ENCODE measurements at places on chromosomes 6 and 20.

DNA sequence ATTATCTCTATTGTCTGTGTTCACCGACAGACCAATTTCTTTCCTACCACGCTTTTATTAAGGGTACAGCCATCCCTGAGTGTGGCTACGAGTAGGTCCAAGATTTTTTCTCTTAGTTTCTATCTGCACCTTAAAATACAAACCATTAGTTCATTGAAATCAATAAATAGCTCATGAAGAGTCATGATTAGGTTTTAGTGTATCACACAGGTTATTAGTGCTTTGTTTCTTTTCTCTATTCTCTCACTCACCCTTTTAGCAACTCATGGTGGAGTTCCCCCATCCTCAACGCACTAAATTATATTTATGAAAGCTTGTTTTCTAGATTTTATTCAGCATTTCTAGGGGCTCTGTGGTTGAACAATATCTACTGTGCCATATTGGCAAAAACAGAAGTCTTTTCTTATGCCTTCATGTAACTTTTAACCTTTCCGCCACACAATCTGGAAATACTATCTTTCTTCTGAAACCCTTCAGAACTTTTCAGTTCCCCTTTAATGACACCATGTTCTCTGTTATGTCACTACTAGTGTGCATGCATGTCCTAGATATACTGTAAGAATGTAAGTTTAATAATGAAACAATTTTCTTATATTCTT, 128.2 kb upstream of the LAMA2 start:
- no peak for DNase-seq

- DNase-seq, result no peak
Measured at GRCh38 chr6:151805286-151805840, 2.1 kb upstream of the ESR1 start.

DNA sequence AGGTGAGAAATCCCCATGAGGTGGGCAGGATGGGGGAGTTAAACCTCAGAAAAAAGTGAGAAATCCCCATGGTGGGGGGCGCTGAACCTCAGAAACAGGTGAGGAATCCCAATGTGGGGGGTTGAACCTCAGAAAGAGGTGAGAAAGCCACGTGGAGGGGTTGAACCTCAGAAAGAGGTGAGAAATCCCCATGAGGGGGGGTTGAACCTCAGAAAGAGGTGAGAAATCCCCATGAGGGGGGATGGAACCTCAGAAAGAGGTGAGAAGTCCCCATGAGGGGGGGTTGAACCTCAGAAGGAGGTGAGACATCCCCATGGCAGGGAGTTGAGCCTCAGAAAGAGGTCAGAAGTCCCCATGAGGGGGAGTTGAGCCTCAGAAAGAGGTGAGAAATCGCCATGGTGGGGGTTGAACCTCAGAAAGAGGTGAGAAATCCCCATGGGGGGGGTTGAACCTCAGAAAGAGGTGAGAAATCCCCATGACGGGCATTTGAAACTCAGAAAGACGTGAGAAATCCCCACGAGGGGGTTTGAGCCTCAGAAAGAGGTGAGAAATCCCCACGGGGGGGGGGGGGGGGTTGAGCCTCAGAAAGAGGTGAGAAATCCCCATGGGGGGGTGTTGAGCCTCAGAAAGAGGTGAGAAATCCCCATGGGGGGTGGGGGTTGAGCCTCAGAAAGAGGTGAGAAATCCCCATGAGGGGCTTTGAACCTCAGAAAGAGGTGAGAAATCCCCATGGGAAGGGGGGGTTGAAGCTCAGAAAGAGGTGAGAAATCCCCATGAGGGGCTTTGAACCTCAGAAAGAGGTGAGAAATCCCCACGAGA, 14.3 kb upstream of the GOPC start:
- DNase-seq, result no peak

DNA sequence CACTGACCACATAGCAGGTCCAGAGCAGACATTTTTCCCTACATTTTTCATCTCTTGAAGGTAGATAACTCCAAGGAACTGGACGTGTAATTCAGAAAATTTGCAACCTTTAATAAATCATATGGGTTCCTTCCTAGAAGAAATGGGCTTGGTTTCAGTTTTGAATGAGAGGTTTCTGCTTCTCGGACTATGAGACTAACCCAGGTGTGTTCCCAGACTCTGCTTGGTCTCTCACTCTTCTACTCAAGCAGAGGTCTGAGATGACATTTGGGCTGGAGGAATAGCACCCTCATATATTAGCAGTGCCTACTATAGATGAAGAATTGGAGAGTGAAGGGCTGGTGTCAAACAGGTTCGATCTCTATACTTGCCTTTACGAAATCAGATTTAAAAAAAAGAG, 231.2 kb downstream of the DOK5 start:
- no peak for DNase-seq

- no peak for DNase-seq
Measured at GRCh38 chr6:68758559-68758958, 123.5 kb downstream of the ADGRB3 start.

DNA sequence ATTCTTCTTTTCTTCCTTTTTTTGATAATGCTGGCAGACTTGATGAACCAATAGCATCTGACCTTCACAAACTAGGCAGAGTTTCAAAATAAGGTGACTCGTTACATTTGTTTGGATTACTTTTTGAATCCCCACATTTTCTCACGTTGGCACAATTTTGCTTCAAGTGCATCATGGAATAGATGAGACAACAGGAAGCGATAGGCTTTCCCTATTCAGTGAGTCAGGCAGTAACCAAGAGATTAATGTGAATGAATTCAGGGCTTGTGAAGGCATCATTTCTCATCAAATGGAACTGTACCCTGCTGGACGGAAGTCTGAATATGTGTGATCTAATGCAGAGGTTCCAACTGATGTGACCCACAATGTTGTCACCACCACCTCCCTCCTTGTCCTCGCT, 10.7 kb downstream of the RFPL4B start:
- no peak for DNase-seq

- no peak for DNase-seq
Measured at GRCh38 chr20:62908971-62909791, 17.1 kb downstream of the DIDO1 start.

DNA sequence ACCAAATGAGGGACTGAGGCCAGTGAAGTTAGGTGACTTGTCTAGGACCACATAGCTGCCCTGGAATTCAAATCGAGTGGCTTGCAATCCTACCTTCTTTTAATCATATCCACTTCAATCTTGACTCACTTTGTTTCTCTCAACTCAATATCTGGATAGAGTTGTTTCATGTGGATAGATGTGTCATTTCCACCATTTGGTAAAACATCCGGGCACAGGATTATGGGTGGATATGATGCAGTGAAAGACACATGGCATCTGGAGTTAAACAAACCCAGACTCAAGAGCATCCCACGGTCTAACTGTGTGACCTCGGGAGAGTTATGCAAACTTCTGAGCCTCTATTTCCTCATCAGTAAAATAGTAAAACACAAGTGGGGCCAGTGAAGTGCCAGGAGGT, 103.6 kb upstream of the CNKSR3 start:
- no peak for DNase-seq

- DNase-seq, result no peak
Measured at GRCh38 chr6:21987501-21987957, 309.3 kb downstream of the PRL start.

DNA sequence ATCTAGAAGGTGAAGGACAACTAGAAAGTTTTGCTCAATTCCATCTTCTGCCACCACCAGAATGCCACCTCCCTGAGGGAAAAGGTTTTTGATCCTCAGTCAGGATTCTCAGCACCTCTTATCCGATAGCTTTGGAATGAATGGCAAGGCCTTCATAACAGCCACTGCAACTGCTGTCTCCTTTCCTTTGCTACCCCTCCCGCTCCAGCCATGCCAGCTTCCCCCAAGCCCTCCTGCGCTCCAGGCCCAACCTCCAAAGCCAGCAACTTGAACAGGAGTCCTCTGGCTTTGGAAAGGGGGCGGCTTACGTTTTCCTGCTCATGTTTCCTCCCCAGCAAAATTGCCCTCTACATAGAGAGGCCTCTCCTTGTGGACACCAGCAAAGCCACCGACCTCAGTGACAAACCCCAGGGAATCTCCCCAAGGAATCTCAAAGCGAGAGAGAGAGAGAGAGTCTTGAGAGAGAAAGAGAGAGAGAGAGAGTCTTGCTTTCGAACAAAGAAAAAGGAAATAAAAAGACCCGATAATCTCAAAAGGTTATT, 420 bp upstream of the BTN2A1 start:
- peak; percentile 22 for DNase-seq

- DNase-seq, result no peak
Measured at GRCh38 chr20:39146394-39146793, 184.2 kb downstream of the DHX35 start.

- no peak for DNase-seq
Measured at GRCh38 chr6:25167961-25168360, 111.2 kb upstream of the CARMIL1 start.

- DNase-seq, result no peak
Measured at GRCh38 chr6:71533939-71534379, 245.3 kb downstream of the OGFRL1 start.

DNA sequence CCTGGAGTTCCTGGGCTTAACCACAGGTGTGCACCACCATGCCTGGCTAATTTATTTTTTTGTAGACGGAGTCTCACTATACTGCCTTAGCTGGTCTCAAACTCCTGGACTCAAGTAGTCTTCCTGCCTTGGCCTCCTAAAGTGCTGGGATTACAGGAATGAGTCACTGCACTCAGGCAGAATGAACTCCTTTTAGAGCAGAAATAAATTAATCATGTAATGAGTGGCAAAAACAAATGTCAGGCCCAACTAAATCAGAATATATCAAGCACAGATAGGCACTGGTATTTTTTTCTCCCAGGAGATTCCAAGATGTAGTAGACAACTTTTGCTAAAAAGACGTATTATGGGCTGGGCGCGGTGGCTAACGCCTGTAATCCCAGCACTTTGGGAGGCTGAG, 2.6 kb downstream of the RPS10 start:
- no peak for DNase-seq

- DNase-seq, result no peak
Measured at GRCh38 chr6:7033202-7033601, 74.6 kb upstream of the RREB1 start.

GRCh38 chr6:27672113-27672799, 199.4 kb upstream of the ZNF184 start:
- no peak for DNase-seq

Measured in substantia nigra (tissue), 51 donors.